CMK (cell line): ENCODE measurements at places on chromosomes 12 and 14.

GRCh38 chr12:650983-651382 lies 12.3 kb downstream of the NINJ2 start:
- no peak for DNase-seq

GRCh38 chr14:102805371-102805891 lies 28.2 kb downstream of the TRAF3 start:
- no peak for DNase-seq

- DNase-seq, result no peak
Measured at GRCh38 chr12:11706509-11707379, 57.3 kb downstream of the ETV6 start.

GRCh38 chr12:78275886-78276285 lies 445.2 kb downstream of the NAV3 start:
- no peak for DNase-seq

DNA sequence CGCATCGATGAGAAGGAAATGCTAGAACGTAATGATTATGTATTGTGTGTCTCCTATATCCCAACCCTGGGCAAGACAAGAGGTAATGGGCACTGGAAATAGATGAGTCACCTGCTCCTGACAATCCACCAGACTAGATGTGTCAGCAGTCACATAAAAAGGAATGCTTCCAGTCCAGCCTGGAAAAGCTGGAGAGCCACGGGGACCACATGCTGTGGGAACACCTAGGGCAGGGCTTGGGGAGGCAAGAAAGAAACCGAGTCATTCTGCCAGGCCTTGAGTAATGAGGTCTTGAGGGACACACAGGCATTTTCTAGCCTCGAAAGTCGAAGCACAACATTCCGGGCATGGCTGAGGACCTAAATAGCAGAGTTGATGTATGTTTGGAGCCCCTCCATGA lies 716.7 kb upstream of the TMEM132C start:
- no peak for DNase-seq

GRCh38 chr12:71268598-71269280 lies 110.9 kb upstream of the TSPAN8 start:
- no peak for DNase-seq

DNA sequence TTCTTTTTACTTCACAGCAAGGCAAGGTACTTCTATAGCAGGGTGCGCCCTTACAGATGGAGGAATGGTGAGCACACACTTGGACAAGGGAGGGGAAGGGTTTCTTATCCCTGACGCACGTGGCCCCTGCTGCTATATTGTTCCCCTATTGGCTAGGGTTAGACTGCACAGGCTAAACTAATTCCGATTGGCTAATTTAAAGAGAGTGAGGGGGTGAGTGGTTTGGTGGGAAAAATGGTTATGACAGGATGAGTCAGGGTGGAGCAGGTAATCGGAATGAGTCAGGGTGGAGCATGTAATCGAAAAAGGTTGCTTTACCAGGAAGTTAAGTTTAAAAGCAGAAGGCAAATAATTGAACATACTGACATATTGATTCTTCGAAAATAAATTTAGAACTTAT lies 23.7 kb upstream of the RAB21 start:
- DNase-seq, result no peak

DNA sequence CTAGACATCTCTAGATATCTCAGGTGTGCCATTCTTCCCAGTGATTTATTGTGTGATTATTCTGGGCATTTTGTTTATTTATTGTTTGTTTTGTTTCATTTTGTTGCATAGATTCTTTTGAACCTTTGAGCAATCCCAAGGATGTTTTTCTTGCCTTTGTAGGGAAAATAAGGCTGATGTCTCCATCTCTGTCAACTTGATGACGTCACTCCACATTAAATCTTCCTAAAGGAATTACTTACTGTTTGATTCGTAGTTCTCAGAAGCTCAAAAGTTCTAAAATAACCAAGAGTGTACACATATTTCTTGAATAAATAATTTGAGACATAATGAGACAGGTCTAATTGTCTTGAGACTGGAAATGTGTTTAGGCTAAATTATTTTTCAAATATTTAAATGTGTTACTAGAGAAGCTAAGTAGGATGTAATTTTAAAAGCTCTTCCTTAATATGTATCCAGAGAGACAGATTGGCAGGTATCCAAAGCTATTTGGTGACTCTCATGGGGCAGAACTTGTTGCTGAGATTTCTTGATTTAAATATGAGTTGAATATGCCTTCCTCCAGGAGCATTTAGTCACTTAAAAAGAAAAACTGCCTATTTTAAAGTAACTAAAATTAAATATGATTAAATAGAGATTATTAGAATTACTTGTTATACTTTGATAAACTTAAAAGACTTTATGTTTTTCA lies 128.7 kb downstream of the CNTN1 start:
- no peak for DNase-seq

DNA sequence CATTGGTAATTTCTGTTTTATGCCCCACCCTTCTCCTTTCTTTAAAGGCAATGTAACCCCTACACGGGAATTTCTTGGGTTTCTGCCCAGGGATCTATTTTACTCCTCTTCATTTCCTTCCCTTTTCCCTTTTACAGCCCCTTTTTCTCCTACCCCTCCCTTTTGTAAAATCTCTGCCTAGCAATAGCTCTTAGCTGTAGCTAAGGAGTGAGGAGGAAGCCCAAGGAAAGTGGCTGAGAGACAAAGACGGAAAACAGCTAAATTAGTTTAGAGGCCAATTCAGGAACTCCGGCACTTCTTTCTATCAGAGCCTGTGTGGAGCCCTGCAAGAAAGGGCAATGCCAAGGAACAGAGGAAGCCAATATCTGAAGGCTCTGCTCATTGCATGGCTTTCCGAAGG lies 40.3 kb downstream of the SOCS2 start:
- DNase-seq, result no peak

- DNase-seq, result no peak
Measured at GRCh38 chr12:111976291-111976690, 36.7 kb downstream of the TMEM116 start.

DNA sequence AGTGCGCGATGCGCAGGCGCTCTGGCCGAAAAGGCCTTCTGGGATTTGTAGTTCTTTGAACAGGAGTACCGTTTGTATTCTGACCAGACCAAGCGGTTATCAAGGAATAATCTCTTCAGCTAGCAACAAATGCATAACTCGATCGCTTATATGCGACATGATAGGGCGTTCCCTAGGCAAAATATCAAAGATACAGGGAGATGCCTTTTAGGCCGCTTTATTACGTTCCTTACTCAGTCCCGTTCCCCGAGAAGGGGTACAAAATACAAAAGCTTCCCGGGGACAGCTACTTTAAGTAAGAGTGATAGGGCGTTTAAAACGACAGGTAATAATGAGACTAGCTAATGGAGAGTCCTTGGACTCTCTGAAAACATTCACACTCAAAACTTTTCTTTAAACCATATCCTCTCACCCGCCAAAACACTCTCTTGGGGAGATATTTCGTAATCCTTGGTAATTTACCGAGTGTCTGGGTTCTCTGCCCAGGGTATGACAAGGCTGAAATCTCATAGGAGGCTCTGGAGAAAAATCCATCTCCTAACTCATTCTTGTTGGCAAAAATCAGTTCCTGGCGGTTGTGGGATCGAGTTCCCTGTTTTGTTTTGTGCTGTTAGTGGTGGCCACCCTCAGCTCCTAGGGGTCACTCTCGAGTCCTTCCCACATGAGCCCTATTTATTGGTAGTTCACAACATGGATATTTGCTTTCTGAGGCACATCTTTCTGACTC lies 412 bp upstream of the SNW1 start:
- DNase-seq, result peak; percentile 25

DNA sequence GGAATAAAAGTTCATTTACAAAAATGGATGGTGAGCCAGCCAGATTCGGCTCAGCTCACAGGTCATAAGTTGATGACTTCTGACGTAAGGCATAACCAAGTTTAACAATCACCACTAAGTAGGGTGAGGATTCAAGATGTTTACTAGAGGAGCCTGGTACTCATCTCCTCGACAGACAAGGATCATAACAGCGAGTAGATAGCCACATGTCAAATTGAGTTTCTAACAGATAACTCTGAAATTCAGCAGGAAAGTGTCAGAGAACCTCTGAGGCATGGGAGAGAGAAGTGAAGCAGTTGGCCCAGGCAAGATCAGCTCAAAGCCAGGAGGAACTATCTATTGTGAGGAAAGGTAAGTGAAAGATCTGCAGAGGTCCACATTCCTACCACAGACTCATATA lies 208.7 kb downstream of the NELL2 start:
- no peak for DNase-seq

DNA sequence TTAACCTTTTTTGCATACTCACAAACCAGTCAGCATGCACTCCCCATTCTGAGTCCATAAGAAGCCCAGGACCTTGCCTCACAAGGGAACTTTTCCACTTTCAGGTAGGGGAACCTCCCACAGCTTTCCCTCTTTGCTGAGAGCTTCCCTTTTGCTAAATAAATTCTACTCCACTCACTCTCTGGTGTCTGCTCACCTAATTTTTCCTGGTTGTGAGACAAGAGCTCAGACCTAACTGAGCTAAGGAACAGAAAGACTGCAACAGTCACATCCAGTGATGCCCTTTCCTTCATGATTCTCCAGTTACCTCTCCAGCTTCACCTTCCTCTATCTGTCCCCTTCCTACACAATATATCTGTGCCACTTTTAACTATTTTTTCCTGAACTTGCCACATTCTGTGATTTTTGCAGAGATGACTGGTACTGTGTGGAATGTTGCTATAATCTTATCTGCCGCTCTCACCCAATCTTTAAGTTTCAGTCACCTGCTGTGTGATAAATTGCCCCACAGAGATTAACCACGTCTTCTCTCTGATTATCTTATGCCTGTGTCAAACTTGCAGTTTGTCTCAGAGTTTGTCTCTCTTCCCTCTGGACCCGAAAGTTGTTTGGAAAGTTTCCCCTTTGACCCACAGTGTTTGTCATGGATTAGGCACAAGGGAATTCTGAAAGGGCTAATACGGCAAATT lies 737.1 kb upstream of the FLRT2 start:
- no peak for DNase-seq

DNA sequence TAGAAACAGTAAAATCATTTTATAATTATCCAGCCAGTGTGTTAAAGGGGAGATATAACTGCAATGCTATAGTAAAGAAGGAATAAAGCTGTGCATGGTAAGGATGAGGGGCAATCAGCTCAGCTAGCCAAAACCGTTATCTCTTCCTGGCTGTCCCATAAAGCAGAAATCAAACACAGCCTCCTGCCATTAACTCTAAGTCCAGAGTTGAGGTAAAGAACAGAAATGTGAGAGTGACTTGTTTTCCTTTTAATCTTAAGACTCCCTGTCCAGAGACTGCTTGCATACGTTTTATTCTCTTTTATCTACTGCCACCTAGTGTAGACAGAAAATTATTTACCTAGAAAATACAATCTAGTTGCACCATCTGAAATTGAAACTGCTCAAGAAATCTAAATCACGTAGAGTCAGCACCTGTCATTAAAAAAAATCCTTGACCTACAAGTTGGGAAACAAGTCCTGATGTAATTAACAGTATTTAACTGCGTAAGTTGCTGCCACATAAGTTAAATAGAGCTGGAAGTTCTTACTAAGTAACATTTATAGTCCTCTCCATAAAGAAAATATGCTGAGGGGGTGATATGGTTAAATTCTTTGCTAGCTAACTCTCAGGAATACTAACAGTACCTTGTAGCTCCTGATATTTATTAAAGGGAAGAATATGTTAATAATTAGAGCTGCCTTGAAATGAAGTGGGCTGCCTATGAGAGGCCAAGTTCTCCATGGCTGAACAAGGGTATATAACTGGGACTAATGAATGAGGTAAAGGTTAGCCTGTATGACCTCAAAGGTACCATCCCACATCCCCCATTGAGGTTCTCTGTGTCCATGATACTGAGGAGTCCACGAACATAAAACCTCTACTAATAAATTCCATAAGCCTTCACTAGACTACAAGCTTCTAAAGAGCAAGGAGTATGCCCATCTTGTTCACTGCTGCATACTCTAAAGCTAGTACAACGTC lies 62.7 kb downstream of the GALNT4 start:
- DNase-seq, result no peak

DNA sequence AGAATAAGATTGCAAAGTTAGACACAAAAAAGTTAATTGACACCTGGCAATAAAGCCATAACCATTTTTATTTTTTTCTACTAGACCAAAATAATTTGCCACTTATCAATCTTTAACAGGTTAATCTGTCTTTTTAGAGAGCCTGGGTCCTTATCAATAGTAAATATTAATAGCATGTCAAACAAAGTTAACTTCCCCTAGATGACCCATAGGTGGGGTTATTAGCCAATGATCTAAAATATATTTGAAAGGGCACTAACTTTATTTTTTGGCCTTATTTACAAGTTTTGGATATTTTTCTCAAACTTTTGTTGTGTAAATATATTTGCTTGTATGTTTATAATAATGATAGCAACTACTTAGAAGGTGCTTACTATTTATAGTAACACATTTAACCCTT lies 3.9 kb downstream of the ANKRD33 start:
- no peak for DNase-seq
